ENCODE measurements at places on chromosomes 6 and 20.

DNA sequence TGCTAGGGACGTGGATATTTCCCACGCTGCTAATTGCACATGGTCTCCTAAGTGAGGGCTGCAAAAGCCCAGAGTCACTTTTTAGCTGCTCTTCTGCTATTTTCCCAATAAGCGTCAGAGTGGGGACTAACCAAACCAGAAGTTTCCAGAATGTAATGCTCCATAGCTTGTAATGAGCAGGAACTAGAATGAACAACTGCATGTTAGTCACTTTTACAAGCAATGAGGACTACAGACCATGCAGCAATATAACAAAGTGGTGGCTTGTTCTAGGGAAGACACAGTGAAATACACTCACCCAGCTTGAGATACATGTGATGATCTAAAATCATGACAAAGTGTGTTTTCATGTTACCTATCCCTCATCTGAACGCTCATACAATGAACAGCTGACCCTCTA, 314.1 kb upstream of the SGK1 start:
- DNase-seq: no peak

DNA sequence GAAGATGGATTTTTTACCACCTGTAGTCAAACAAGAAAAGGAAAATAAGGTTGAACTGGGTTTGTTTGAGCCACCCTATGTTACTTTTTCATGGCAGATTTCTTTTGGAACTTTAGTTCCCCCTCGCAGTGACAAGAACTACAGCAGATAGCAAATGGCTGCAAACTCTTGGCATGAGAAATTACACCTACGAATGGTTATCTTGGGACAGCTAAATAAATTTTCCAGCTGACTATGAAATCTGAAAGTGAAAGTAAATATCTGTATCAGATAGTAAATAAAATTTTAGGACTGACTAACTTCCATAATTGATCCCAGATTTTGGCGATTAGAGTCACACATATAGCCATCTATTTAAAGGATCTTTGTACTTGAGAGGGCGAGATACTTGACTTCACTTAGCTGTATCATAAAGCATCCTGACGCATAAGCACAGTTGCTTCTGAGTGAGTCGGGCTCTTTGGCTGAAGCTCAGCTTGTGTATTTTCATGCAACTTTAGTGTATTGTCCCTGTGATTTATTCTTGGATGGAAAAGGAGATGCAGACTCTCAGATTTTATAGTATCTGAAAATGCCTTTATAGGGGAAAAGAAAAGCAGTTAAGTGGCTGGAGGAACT, 125.3 kb upstream of the B3GAT2 start:
- no peak for DNase-seq

DNA sequence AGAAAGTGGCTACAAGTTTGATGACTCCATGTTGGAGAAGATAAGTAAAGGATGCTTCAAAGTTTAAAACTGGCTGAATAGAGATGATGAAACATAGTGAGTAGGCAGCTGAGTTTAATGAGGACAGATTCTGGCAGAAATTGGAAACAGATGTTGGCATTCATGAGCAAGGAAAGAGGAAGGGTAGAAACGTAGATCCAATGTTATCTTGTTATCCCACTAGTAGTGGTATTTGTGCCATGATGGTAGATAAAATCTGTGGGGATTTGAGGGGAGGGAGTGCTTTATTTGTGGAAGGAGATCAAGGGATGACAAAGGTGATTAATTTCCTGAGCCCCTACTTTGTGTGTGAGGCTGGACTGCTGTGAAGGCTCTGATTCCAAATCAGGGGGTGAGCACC, 69.5 kb downstream of the MRAP2 start:
- DNase-seq: no peak

DNA sequence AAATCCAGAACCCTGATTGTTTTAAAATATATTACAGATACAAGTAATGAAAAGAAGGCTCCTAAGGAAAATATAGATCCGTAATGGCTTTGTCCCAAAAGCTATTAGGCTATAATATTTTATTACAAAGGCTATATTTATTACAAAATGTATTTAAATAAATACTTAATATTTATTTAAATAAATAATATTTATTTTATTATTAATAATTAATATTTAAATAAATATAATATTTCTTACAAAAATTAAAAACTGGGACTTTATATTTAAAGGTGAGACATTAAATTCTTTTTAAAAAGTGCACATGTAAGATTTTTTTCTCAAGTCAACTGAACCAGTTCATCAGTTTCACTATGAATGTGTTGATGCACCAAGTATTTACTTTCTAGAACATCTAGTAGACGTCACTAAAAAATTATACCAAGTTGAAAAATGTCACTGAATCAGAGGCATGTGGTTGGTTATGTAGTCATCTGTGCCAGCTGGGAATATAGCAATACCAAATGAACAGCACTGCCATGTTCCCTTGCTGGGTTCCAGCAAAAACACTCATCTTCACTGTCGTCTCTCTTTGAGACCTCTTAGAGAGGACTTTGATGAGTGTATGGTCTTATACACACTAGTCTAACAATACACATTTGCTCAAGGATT, 278.9 kb downstream of the ESR1 start:
- DNase-seq: no peak

DNA sequence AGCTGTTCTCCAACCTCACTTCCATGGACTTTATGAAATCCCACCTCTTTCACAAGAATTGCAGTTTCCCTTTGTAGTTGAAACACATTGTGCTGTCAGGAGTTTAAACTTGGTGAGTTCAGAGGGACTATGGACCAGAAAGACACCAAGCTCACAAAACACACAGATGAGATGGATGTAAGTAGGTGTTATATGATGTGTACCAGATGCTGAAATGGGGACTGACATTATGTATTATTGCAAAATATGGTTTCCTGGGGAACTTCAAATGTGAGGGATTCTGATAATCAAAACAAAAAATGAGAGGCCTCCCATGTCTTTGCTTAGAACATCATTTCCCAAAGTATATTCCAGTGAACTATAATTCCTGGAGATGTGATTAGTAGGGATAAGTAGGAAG, 401.1 kb upstream of the ARID1B start:
- no peak for DNase-seq

DNA sequence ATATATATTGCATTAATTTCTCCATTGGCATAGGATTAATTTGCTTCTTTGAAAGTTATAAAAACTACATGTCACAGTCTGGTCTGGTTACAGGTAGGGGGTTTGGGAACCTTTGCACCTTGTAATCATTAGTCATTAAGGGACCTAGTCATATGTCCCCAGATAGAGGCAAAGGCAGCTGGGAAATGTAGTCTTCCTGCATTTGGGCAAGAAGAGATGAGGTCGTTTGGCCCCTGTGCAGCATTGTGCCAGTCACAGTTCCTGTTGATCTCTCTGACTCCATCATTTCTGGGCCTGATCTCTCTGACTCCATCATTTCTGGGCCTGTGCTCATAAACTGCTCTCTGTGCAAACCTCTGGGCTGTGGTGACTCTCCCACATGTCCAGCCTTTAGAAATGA, 73.2 kb downstream of the BCKDHB start:
- DNase-seq: no peak

GRCh38 chr6:151761851-151762250, 45.6 kb upstream of the ESR1 start:
- DNase-seq: no peak

- no peak for DNase-seq
Measured at GRCh38 chr6:45677381-45678284, 299.9 kb upstream of the SUPT3H start.

DNA sequence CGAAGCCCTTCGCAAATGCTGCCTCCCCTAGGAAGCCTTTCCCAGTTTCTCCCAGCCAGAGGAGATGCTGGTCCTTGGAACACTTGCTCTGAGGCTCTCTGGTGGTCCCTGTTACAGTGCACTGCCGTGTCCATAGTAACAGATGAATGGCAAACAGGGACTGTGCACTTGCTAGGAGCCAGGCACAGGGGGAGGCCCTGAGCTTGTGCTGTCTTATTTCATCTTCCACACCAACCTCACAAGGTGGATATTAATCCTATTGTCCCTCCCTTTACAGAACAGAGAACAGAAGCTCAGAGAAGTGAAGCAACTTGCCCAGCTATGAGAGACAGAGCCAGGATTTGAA, 19.0 kb downstream of the SRC start:
- no peak for DNase-seq

DNA sequence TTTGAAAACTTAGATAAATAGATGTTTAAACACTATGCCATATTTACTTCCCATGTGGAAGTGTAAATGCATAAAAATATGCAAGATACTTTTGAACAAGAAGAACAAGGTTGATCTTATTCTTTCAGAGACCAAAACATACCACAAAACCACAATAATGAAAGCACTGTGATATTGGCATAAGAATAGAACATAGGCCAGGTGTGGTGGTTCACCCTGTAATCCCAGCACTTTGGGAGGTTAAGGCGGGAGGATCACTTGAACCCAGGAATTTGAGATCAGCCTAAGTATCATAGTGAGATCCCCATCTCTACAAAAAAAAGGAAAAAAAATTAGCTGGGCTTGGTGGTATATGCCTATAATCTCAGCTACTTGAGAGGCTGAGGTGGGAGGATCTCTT, 66.5 kb downstream of the KCNS1 start:
- no peak for DNase-seq

DNA sequence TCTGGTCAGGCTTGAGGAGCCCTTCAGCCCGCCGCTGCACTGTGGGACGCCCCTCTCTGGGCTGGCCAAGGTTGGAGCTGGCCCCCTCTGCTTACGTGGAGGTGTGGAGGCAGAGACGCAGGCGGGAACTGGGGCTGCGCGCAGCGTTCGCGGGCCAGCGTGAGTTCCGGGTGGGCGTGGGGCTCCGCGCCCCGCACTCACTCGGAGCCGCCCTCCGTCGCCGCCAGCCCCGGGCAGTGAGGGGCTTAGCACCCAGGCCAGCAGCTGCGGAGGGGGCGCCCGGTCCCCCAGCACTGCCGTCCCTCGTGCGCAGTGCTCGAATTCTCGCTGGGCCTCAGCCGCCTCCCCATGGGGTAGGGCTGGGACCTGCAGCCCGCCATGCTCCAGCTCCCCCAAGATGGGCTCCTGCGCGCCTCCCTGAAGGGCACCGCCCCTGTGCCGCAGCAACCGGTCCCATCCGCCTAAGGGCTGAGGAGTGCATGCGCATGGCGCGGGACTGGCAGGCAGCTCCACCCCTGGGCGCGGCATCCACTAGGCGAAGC, 695.9 kb downstream of the EPHA7 start:
- DNase-seq: no peak

GRCh38 chr6:13762611-13763441, 51.2 kb upstream of the RANBP9 start:
- no peak for DNase-seq

- DNase-seq: no peak
Measured at GRCh38 chr20:7742479-7742878, 197.8 kb downstream of the HAO1 start.

DNA sequence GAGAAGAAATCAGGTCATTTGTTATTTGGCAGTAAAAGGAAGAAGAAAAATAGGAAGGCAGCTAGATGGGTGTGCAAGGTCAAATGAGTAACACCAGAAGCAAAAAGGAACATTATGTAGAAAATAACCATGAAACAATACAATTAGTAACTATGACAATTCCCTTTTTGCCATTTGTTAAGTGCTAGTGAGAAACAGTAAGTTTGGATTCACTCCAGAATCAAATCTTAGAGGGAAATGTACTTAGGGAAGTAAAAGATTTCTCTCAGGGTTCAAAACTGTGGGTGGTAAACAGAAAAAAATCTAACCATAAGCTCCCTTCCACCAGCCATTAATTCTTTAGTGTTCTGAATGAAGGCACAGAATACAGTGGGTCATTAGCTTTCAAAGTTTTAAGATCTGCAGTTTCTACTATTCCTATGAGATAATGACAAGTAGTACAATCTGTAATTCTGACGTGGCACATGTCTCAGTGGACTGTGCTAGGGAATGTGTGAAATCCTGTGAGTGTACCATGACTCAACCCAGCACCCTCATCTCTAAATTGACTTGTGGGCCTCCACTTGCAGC, 17.1 kb downstream of the REPS1 start:
- no peak for DNase-seq

GRCh38 chr6:117195728-117196127, 69.6 kb upstream of the VGLL2 start:
- DNase-seq: no peak

GRCh38 chr6:134523903-134524650, 206.2 kb upstream of the SGK1 start:
- no peak for DNase-seq

DNA sequence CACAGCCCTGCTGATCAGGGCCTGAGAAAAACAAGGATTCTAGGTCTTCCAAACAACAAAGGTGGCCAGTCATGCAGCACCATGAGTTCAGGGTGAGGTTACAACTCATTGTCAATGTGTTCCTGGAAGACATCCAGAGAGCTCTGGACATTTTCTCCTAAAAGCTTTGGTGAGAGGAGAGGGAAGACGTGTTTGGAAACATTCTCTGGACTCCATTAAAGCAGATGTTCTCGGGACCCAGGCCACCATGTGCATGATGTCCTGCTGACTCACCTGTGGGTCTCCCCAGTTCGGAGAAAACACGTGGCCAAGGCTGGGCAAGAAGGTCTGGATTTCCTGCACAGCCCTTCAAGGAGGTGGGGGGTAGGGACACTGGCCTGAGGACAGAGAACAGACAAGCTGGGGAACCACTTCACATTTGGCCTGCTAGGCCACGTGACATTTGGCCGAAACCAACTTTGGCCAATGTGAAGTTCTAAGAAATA, 61.6 kb downstream of the KCNB1 start:
- no peak for DNase-seq

GRCh38 chr6:119002069-119002468, 67.1 kb upstream of the MCM9 start:
- DNase-seq: no peak

- DNase-seq: no peak
Measured at GRCh38 chr6:156881687-156882629, 104.8 kb downstream of the ARID1B start.

- DNase-seq: no peak
Measured at GRCh38 chr20:35446356-35447078, 8.5 kb upstream of the GDF5 start.

DNA sequence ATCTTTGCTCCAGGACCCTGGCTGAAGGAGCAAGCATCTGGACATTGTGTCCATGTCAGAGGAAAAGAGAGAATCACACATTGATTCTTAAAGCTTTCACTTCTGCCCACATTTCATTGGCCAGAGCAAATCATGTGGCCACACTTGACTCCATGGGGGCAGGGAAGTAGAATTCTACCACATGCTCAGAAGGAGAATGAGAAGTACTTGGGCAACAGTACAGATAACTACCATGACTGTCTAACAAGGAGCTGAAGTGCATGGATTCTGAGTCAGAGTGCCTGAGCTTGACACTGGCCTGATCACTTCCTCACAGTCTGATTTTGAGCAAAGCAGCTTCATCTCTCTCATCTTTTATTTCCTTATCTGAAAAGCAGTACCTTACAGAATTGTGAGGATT, 38.6 kb downstream of the GHRH start:
- no peak for DNase-seq

DNA sequence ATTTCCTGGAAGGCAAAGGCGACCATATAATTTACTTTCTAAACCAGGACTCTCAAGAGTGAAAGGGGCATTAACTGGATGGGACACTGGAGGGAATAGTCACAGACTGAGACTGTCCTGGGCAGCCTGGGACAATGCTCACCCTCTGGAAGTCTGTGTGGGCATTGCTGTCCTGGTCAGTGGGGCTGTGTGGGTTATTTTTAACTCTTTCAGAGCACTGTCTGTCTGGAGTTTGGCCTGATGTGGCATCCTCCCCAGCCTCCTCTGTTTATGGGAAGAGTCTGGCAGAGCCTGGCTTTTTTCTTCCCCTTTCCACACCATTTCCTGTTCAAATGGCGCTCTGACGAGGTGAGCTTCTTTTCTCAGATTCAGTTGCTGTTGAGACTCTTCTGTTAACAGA, 11.7 kb downstream of the DAAM2 start:
- DNase-seq: no peak

All from HuH-7 (cell line).